ENCODE measurements at places on chromosomes 12 and 14.

- H3K27ac ChIP-seq = no peak overlapping the region
- no peaks in the 10 kb centered on the region for H3K36me3 ChIP-seq
- no peaks in the 10 kb centered on the region for H3K27me3 ChIP-seq
Measured at GRCh38 chr12:19095331-19095730, 34.2 kb upstream of the PLEKHA5 start.

GRCh38 chr14:52031781-52032180 lies 37.1 kb downstream of the NID2 start:
- no peaks in the 10 kb centered on the region for H3K27me3 ChIP-seq
- no peak overlapping the region for H3K4me3 ChIP-seq
- no peak overlapping the region for H3K27ac ChIP-seq
- H3K36me3 ChIP-seq = peaks cover 3% of the 10 kb centered on the region

DNA sequence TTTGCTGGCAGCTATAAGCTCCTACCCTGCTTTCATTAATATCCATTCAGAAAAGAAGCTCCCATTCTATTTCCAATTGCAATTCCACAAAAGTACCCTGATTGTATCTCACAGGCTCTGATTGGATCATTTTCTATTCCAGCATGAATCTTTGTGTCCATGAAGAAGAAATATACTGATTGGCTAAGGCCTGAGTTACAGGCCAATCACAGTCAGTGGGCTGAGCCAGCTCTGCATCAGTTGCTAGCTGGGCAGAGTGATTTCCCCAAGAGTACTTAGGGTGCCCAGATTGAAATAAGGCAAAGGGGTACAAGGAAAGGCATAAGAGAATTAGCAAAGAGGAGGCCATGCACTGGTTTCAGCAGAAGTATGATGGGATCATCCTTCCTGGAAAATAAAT lies 14.4 kb downstream of the ART4 start:
- DNase-seq = no peak
- no peak overlapping the region for H3K4me3 ChIP-seq
- no peak overlapping the region for H3K27ac ChIP-seq
- H3K27me3 ChIP-seq = no peaks in the 10 kb centered on the region

- H3K36me3 ChIP-seq = no peaks in the 10 kb centered on the region
- DNase-seq = no peak
- H3K4me3 ChIP-seq = no peak overlapping the region
- no peaks in the 10 kb centered on the region for H3K27me3 ChIP-seq
Measured at GRCh38 chr12:49716553-49716952, 9.3 kb upstream of the FMNL3 start.

GRCh38 chr14:99221445-99221844 lies 50.6 kb downstream of the BCL11B start:
- no peak overlapping the region for H3K27ac ChIP-seq
- no peaks in the 10 kb centered on the region for H3K4me1 ChIP-seq
- H3K27me3 ChIP-seq = no peaks in the 10 kb centered on the region
- no peaks in the 10 kb centered on the region for H3K36me3 ChIP-seq
- no peak for DNase-seq

DNA sequence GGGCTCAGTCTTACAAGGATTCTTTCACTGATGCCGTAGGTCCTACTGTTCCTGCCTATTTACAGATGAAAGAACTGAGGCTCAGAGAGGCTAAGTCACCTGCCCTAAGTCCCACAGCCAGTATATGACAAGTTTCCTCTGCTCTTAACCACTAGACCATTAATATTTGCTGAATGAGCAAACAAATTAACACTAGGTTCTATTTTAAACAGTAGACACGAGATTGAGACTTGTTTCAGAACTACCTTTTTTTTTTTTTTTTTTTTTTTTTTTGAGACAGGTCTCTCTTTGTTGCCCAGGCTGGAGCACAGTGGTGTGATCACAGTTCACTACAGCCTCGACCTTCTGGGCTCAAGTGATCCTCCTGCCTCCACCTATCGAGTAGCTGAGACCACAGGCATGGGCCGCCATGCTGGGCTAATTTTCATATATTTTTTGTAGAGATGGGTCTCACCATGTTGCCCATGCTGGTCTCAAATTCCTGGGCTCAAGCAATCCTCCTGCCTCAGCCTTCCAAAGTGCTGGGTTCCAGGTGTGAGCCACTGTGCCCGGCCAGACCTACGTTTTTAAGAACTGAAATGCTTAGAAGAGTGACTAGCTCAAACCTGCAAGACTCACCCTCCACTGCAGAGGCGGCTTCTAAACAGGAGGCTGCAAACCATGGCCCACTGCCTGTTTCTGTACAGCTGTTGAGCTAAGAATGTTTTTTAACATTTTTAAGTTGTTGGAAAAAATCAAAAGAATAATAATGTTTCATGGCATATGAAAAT lies 12.9 kb downstream of the SYNE3 start:
- H3K4me3 ChIP-seq = no peak overlapping the region
- no peaks in the 10 kb centered on the region for H3K36me3 ChIP-seq
- no peak for DNase-seq
- H3K27ac ChIP-seq = no peak overlapping the region

GRCh38 chr12:68978678-68979077 lies 45.7 kb upstream of the CPM start:
- no peak for DNase-seq
- H3K4me1 ChIP-seq = no peaks in the 10 kb centered on the region
- H3K4me3 ChIP-seq = no peak overlapping the region
- no peaks in the 10 kb centered on the region for H3K27me3 ChIP-seq
- no peak overlapping the region for H3K27ac ChIP-seq
- no peaks in the 10 kb centered on the region for H3K36me3 ChIP-seq

Data from neuronal stem cell (in vitro differentiated cells).